ENCODE measurements at places on chromosomes 3 and 15.

GRCh38 chr3:15361494-15362214, 29.3 kb upstream of the SH3BP5 start:
- no peak for DNase-seq

- DNase-seq = no peak
Observed at GRCh38 chr15:62578960-62579359, 413.9 kb upstream of the C2CD4B start.

GRCh38 chr3:186281176-186281575, 80.9 kb downstream of the DGKG start:
- DNase-seq = peak; percentile 49

- no peak for DNase-seq
Observed at GRCh38 chr15:37100966-37101215, 542 bp upstream of the MEIS2 start.

DNA sequence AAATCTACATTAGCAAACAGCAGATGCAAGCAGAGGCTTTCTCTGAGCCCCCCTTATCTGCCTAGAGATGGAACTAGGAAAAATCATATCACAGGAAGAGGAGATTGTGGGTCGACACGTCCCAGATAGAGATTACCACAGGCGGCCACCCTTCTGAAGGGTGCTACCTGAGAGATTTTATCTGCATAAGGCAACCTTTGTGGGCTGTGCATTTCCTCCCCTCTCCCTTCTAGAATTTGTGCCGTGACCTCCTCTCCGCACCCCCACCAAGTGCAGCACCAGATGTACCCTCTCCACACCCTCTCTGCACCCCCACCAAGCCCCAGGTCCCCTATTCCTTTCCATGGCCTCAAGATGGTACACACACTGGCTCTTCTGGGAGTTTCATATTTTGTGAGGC, 27.4 kb downstream of the METTL6 start:
- no peak for DNase-seq

- DNase-seq = no peak
Observed at GRCh38 chr3:47283193-47283537, 421 bp downstream of the KLHL18 start.
